ENCODE measurements at places on chromosomes 11 and 22. TPM values are rescaled to one million over a fixed set of nuclear protein-coding genes. Genes with fewer than 3 reads are reported as not detected.

DNA sequence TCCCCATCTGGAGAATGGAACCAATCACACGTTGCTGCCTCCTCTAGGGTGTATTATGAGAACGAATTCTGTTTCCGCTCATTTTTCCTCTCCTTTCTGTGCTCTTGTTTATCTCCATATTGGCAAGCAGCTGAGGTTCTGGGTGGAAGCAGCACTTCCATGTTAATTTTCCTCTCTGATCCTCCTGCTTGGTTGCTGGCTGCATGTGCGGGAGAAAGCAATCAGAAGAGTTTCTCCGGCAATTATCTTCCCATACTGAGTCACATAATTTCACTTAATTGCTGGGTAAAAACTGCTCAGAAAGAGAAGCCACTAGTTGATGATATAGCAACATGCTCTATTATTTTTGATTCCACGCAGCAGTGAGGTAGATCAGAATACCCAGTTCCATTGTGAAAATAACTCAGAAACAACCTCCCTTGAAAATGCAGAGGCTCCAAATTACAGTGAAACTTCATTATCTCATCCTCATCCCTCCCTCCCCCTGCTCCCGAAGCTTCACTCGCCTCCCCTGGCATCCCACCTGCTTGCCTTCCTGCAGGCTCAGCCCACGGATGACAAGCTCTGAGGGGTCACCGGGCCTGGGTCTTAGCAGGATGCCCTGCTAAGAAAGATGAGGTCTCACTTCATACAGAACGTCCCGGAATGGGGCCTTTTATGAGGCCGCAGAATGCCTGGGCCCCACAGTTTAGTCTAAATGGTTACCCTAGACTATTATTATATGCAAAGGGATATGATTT, 20.4 kb downstream of the FXYD6 start:
- no peak for DNase-seq

- DNase-seq, result peak; percentile 51
Measured at GRCh38 chr11:17894929-17895658, 117.8 kb downstream of the SERGEF start.

- DNase-seq, result peak; percentile 97
Measured at GRCh38 chr11:75639762-75640181, 29.1 kb downstream of the MAP6 start.

The MMP12 gene
- total RNA-seq, result not detected

- no peak for DNase-seq
Measured at GRCh38 chr11:58928107-58928499, 11.2 kb upstream of the GLYATL1 start.

The TRPT1 gene
- 53.3 TPM for total RNA-seq

DNA sequence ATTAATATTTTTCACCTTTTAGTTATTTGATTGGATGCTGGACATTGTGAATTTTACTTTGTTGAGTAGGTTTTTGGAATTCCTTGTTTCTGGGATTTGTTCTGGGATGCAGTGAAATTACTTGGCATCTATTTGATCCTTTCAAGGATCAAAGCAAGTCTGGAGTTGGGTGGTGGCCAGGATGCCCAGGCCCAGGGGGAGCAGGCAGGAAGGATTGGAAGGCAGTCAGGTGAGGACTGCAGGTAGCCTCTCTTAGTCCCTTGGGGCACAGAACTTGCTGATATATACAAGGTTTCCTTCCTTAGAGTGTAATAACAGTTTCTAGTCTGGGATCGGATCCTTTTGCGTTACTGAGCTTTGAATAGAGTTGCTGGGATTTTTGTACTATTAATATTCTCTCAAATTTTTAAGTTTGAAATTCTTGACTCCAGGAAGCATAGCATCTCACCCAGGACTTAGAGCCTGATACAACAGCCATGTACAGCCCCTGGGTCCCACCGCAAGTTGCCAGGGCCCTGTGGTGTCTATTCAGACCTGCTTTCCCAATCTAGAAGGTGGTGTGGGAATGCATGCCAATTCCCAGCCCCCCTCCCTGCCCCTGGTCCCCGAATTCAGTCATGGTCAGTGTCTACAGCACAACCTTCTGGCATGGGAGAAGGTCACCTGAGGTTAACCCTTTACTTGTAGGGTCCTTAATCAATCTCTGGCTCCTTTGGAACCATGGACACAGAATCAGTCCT, 6.1 kb downstream of the ZNF74 start:
- no peak for DNase-seq

DNA sequence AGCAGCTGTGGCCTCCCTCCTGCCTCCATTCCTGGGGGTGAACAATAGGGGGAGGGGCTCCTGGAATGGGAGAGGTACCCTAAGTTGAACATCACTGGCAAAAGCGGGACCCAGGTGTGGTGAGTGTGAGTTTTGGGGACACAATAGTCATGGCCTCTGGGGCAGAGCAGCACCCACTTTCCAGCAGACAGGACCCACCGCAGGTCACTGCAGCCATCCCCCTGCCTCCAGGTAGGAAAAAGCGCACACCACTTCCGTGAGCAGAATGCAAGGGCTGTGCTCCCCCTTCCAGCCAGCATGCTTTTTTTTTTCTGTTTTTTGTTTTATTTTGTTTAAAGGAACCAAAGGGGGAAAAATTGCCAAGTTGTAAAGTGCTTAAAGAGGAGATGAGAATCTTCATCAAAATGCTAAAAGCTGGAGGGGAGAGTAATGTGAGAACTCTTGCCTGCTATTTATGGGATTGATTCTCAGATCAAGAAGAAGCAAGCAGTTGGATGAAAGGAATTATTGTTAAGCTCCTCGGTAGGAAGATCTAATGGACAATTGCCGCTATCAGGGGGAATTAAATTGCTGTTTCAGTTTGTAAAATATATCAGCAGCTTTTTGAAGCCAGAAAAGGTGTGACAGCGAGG, 152.9 kb downstream of the FEZ1 start:
- DNase-seq, result no peak

DNA sequence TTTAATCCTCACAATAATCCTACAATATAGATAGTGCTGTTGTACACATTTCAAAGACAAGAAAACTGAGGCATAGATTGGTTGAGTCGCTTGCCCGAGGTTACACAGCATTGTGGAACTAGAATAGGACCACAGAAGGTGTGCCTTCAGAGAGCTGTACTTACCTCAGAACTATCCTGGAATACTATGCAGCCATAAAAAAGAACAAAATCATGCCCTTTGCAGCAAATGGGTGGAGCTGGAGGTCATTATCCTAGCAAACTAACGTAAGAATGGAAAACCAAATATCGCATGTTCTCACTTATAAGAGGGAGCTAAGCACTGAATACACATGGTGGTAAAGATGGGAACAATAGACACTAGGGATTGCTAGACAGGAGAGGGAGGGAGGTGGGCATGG, 15.7 kb upstream of the NAV2 start:
- no peak for DNase-seq

The UBASH3B gene
- total RNA-seq, result 7.9 TPM

The SYT12 gene
- total RNA-seq, result 0.41 TPM

GRCh38 chr22:17100621-17101020, 15.8 kb downstream of the IL17RA start:
- DNase-seq, result no peak

GRCh38 chr11:73258104-73259035, 13.8 kb upstream of the P2RY6 start:
- no peak for DNase-seq

GRCh38 chr11:84408946-84409411, 1122.8 kb upstream of the CCDC90B start:
- no peak for DNase-seq

The MRGPRX3 gene
- total RNA-seq, result 0.51 TPM

The LGR4 gene
- 69.4 TPM for total RNA-seq

DNA sequence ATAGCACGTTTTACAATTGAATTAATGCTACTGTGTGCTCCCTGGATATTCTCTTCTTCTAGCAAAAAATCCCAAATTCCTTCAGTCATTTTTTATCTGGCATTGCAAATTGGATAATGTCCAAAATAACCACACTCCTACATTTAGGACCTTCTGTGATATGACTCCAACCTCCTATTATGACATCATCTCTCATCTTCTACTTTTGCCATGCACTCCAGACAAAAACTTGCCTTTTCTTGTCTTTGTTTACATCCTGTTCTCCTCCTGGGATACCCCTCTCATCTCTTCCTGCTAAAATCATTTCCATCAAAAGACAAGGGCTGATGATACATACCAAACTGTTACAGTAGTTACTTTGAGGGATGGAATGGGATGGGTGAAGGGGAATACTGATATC, 20.6 kb upstream of the TMEM218 start:
- DNase-seq, result no peak

GRCh38 chr22:30185129-30185528, 61.4 kb downstream of the LIF start:
- no peak for DNase-seq

The ADM gene
- 51.2 TPM for total RNA-seq

The FAM180B gene
- 1.4 TPM for total RNA-seq

The CD3G gene
- 1.1 TPM for total RNA-seq

The ISX gene
- total RNA-seq, result not detected

- peak; percentile 37 for DNase-seq
Measured at GRCh38 chr11:116931206-116931953, 94.0 kb upstream of the APOA1 start.

The PLCB3 gene
- total RNA-seq, result 18.5 TPM

GRCh38 chr11:9263840-9264315, 1.3 kb downstream of the DENND5A start:
- DNase-seq, result no peak
